Uterine smooth muscle cell (primary cell): ENCODE measurements at places on chromosomes 12 and 14. TPM values are rescaled to one million over a fixed set of nuclear protein-coding genes. Genes with fewer than 3 reads are reported as not detected.

The FAM186B gene
- total RNA-seq = 0.12 and 0.22 TPM in 2 replicates

The RAD9B gene
- total RNA-seq = 0.25 and 0.55 TPM in 2 replicates

The TSPAN9 gene
- 24.6 and 37.2 TPM in 2 replicates for total RNA-seq

The ACSM4 gene
- not detected in 2 replicates for total RNA-seq

The CLEC4C gene
- total RNA-seq = not detected in 2 replicates
